ENCODE measurements at places on chromosomes 13 and 19.

DNA sequence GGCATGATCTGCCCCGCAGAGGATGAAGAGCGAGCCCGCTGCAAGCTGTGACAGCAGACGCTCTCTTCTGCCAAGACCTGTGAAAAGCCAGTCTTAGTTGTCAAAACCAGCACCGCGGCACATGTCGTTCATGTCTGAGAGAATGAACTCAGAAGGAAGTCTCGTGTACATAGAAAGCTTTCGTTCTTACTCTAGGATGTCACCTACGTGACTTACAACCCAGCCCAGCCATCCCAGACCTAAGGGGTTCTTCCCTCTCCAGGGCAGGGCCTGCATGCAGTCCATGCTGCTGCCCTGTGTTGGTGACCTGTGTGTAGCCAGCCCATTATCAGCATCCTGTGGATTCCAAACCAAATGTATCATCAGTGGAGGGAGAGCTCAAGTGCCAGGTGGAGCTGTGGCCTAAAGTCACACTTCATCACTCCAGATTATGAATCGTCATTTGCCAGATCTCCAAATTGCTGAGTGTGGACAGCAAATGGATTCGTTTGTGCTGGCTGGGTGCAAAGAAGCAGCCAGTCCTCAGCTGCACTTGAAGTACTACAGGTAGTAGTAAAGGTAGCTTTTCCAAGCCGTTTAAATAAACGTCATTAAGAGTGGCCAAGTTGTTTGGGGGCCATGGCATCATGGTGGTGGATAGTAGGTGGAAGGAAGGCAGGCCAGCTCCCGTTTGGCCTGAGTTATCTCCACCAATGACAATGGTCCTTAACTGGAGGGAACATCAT, 73.9 kb upstream of the GPR183 start:
- no peak for DNase-seq

- no peak for DNase-seq
These were observed 529.3 kb upstream of the SPRY2 start for GRCh38 chr13:80870186-80870585.

DNA sequence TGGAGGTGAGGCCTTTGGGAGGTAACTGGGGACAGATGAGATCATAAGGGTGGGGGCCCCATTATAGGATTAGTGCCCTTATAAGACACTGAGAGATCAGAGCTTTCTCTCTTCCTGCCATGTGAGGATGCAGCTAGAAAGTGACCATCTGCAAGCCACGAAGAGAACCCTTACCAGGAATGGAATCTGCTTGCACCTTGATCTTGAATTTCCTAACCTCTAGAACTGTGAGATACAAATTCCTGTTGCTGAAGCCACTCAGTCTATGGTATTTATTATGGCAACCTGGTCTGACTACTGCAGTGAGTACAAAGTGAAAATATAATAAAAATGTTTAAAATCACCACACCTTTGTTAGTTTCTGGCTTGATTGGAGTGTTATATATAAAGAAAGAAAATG, 388.0 kb downstream of the LMO7 start:
- DNase-seq = no peak

DNA sequence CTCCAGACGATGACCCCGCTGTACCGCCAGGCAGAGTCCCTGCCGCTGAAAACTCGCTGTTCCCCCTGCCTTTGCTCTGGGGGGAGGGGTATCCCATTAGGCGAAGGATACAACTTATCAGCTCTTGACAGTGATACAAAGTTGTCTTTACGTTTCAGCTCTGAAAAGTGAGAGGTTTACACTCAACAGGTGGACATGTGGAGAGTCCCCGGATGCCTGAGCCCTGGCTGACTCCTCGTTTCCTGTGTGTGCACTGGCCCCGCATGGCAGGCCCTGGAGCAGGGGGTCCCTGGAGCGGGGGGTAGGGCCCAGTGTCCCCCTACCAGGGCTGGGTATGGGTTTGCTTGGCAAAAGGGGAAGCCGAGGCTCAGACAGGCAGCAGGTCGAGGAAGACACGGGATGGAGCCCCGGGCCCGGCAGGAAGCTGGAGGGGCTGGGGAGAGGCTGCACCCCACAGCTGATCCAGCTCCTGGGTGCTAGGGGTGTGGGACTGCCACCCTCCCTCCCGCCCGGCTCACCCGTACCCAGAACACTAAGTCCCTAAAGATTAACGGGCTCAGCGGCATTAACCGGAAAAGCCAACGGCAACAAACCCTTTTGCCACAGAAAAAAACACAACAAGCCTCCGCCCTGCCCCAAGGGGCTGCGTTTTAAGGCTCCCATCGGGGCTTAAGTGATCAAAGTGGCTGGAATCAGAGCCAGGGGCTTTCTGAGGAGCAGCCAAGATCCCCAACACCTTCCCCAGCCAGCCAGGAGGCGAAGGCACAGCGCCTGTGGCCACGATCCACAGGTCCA, 5.6 kb downstream of the TCF3 start:
- no peak for DNase-seq

DNA sequence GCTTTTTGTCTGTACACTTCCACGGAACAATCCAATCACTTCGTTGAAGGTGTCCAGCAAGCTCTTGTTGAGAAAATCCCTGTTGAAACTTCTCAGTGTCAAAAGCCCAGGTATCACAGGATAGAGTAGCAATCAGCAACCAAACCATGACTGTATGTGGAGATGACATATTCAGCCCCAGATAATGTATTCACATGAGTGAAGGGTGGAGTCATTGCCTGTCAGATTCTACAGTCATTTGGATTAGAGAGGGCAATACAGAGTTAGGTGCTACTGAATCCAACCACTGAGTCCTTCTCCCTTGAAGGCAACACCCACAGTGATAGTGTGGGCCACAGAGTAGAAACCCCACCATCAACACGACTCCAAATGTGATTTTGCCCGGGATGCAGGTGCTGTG, 23.3 kb downstream of the ZNF627 start:
- no peak for DNase-seq

GRCh38 chr19:28066161-28066560, 1146.8 kb downstream of the UQCRFS1 start:
- DNase-seq = no peak

GRCh38 chr13:22040810-22041364, 370.0 kb downstream of the FGF9 start:
- no peak for DNase-seq

DNA sequence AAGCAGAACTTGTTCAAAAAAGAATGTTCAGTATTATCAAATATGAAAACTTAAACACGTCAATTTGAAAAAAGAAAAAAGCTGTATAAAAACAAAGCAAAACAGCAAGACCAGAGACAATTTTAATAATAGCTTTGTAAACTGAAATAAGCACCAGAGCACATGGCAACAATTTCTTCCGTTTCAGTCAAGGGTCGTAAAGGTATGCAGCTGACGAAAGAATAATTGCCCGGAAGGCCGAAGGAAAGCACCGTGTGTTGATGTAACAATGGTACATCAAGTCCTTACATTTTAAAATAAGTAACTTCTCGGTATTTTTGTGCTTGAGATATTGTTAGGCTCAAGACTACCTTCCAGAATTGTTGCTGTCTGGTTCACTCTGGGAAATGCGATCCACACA, 1.7 kb downstream of the PROSER1 start:
- peak; percentile 46 for DNase-seq

GRCh38 chr13:111177081-111177711, 62.1 kb downstream of the ARHGEF7 start:
- peak; percentile 67 for DNase-seq

DNA sequence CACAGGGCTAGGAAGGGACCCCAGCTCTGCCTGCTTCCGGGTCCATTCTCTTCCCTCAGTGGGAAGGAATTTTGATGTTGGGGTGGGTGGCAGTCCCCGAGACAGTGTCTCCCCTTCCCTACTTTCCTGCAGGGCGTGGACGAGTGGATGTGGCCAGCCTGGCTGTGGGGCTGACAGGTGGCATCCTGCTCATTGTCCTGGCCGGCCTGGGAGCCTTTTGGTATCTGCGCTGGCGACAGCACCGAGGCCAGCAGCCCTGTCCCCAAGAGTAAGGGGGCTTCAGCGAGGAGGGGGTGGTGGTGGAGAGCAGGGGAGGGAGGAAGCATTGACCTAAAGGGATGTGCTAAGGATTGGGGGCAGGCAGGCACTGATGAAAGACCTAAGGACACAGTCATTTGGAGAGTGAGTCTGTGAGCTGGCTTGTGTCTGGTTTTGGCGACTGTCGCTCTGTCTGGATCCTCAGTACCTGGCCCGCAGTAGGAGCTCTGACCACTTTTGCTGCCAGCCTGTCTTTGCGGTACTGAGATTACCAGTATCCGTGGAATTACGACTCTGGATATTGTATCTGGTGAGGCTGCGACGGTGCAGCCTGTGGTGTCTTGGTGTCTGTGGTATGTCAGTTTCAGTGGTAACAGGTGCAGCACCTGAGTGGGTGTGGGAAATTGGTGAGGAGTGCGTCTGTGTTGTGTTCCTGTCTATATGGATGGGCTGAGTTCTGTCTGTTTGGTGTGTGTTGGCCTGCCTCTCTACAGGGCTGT, 2.4 kb upstream of the PRR12 start:
- DNase-seq = no peak

DNA sequence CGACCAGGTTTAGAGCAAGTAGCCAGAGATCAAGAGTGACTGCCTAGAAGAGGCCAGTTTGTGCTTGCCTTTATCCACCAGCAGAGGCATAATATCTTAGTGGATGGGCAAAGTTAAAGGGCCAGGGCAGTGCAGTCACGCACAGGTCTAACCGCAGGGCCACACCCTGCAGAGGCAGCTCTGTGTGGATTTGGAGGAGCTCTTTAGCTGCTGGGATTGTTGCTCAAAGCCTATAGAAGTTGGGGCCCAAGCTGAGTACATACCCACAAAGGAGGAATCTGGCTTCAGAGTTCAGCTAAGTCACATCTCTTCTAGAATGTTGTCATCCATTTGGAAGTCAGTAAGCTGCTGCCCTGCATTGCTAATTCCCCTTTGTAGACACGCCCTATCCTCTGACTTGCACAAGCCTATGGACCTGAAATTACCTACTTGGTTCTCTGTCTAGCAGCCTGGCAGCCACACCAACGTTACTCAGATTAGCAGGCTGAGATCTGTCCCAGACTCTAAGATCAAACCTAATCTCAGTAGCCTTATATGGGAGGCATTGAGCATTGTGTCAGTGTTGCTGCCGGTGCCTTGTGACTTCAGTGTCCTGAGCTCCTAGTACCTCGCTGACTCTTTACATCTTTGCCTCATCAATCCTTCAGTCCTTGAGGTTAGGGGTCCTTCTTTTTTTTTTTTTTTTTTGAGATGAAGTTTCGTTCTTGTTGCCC, 102.9 kb upstream of the STARD13 start:
- DNase-seq = no peak

GRCh38 chr19:38869836-38870607, 8.1 kb downstream of the RINL start:
- DNase-seq = peak; percentile 92

- DNase-seq = no peak
These were observed 36.6 kb downstream of the KLF2 start for GRCh38 chr19:16361254-16361653.

GRCh38 chr13:33152389-33152788, 133.2 kb downstream of the STARD13 start:
- no peak for DNase-seq

GRCh38 chr19:30731591-30731990, 359.4 kb downstream of the ZNF536 start:
- DNase-seq = no peak

- no peak for DNase-seq
These were observed 30.8 kb upstream of the AKT2 start for GRCh38 chr19:40315812-40316470.

- no peak for DNase-seq
These were observed 8.2 kb downstream of the NDUFA11 start for GRCh38 chr19:5895409-5895808.

- DNase-seq = no peak
These were observed 233.9 kb upstream of the TSHZ3 start for GRCh38 chr19:31583148-31583547.

GRCh38 chr19:50344661-50345318, 15.6 kb upstream of the KCNC3 start:
- peak; percentile 26 for DNase-seq

DNA sequence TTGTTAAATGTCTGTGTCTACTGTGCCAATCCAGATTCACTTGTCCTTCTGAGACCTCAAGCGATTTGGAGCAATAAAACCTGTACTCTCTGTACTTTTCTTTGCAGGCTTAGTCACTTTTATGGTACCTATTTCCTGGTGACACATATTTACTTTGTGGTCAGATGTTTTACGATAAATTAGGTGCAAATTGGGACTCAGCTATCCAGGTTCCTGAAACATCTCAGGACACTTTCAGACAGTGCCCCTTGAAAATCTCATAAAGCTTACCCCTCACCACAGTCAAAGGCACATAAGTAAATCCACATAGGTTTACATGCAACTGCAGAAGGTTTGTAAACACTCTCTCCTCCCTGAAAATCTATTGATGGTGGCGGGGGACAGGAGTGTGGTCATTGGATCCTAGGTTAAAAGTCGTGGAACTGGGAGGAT, 438.8 kb downstream of the EFNB2 start:
- no peak for DNase-seq

DNA sequence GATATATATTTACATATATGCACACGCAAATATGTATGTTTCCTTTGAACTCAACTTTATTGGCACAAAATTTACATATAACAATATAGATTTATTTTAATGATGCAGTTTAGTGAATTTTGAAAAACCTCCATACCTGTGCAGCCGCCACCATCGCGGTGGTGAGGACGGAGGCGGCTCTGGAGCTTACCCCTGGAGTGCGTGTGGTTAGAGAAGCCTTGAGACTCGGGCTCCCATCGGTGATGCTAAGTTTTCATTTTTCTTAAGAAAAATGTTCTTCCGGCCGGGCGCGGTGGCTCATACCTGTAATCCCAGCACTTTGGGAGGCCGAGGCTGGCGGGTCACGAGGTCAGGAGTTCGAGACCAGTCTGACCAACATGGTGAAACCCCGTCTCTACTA, 31.8 kb downstream of the GJA3 start:
- no peak for DNase-seq

DNA sequence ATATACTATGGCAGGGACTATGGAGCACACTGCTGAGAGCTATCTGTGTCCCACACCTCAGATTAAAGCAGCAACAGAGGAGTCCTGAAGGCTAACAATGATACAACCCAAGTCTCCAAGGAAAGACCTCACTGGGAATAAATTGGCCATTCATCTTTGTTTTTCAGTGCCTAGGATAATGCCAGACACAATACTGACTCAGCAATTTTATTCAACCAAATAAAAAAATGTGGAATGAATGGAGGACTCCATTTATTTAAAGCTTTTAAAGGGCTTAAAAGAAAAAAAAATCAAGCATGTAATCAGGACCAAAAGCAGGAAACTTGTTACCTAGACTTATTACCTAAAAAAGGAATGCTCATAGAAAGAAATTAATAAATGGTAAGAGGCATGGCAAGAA, 960.5 kb downstream of the PCDH17 start:
- DNase-seq = no peak
